ENCODE measurements at places on chromosomes 2 and 18.

DNA sequence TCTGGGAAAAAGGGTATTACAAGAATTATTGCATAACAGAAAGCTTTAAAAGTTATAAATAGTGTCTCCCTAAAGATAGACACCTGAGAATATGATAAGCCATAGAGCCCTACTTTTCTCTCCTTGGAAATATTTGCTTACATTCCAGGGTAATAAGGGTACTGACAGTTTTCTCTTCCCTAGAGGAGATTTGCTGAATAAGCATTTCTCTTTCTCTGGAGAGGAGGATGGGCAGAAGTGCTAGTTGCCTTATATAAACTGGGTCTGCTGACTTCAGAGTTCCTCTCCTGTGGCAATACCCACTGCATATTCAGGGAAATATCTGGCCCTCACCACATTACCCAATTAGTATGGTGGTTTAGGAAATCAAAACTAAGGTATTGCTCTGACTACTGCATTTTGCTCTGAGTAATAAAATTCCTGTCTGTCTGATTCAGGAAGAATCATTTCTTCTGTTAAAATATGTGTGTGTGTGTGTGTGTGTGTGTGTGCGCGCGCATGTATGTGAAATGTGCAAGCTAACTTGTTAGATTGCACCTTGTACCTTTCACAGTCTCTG is 1391.3 kb downstream of the DSC3 start:
- DNase-seq: peak; percentile 33

DNA sequence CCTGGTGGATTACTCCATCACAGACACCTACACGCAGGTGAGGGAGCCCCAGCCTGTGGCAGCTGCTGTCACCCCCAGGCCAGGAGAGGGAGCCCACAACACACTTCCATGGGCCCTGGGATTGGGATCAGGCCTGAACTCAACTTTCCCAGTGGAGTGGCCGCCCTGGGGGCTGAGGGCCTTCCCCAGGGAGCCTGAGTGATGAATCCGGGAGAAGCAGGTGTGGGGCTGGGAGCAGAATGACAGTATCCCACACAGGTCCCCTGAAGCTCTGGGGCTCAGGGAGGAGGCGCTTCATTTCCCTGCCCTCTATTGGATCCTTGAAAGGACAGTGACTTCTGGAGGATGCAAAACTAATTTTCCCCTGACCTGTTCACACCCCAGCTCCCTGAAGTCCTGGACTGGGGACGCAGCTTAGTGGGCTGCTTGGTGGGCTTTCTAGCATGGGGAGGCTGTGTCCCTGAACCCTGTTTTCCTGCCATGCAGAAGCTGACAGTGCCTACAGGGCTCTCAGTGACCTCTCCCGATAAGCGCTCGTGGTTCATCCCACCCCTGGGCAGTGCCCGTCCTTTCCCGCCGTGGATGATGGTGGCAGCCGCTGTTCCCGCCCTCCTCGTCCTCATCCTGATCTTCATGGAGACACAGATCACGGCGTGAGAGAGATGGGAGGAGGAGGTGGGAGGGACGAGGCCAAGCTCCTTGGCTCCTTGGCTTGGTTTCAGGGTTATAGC is 11.0 kb downstream of the SLC4A3 start:
- no peak for DNase-seq

DNA sequence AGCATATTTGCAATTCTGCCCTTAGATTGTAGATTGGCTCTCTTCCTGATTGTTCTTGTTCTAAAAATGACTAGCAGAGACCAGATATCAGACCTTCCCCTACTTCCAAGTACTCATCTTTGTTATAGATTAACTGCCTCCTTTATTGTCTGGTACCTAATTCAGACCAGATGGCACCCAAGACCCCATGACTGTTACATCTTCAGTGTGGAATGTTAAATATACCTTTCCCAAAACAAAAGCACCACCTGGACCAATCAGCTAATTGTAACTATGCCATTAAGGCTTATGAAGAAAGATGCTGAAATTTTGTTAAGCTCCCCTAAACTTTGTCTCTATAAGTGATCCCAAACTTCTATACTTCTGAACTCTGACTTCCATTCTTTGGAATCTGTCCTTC is 12.0 kb upstream of the TFPI start:
- no peak for DNase-seq

- no peak for DNase-seq
Observed at GRCh38 chr2:238928520-238929241, 80.8 kb downstream of the TWIST2 start.

DNA sequence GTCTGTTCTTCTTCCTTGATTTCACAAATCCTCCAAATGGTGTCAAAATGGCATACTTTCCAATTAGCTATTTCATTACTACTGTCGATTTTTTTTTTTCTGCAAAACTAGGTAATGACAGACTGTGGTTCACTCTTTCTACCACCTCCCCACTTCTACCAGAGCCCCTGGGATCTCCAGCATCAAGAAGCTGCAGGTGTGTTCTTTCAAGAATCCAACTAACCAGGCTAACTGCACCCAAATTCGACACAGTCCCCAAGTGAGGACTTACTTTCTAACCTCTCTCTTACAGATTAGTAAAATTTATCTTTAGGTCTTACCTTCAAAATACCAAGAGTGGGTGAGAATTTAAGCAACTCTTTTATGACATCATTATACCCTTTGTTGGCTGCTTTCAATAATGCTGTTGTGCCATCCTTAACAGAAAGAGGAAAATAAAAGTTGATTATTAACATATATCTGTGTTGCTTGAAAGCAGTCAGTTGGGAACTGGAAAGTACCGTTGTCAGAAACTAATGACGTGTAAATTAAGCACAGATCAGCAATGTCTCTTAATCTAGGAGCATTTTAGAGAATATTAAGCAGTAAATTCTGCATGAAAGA is 31.2 kb upstream of the NPC1 start:
- no peak for DNase-seq

DNA sequence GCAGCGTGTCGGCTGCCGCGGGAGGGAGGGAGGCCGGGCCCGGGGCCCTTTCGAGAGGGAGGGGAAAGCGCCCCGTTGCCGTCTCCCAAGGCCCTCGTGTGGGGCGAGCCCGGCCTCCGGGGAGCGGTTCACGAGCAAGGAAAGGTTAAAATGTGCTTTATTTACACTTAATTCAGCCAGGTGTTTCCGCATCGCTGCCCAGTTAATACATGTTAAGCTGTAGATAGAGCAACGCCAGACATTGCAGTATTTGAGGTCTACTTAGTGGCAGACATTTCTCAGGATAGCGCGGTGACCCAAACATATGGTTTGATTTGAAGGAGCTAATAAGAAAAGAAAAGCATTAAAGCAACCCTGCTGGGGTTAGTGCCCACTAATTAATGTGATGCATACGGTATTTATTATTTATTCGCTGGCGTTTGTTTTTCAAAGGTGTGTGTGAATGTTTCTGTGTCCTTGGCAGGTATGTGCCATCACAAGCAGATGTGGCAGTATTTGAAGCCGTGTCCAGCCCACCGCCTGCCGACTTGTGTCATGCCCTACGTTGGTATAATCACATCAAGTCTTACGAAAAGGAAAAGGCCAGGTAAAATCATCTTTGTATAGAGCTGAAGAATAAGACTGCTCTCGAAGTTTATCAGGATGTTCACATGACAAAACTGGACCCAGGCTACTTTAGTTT is 571 bp downstream of the EEF1B2 start:
- DNase-seq: no peak

DNA sequence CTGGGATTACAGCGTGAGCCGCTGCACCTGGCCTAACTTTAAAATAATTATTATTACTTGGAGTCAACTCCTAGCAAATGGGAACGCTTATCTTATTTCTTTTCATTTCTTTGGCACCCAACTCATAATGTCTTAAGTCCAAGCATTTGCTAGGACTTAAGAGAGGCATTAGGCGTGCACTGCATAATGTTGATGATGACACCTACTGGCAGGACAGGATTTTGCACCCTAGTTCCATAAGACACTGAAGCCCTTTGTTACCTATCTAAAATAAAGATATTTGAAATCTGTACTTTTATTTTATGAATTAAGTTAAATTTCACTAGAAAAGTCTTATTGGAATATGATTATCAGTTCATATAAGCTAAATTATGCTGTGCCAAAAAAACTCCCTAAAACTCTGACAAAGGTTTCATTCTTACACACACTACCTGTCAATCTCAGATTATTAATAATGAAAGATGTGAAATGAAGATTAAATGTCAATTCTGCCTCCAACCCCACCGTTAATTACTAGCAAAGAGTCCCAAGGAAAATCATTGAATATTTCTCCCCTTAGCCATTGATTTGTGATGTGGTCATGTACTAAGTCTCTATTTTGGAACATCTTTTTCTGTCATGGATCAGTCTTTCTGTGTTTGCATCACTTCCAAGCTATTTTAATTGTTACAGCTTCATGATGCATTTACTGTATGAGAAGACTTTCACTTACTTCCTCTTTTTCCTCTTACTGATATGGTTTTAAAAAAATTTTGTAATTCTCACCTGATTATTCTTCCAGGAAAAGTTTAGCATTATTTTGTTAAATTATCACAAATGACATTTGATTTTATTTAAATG is 12.7 kb upstream of the CDH2 start:
- peak; percentile 85 for DNase-seq

DNA sequence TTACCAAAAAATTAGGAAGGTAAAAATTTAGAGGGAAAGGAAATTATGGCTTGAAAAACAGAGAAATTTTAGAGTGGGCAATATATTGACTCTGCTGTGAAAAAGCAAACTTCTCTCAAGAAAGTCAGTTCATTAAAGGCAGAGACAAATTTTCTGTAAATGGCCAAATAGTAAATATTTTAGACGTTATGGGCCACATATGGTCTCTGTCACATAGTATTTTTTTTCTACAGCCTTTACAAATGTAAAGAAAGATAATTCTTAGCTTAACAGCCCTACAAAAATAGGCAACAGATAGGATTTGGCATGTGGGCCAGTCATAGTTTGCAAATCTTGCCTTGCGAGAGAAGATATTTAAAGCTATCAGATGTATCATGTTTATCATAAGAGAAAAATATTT is 1750.4 kb downstream of the SUCLG1 start:
- no peak for DNase-seq
